Daoy (cell line): ENCODE measurements at places on chromosomes 16 and 17.

- peak; percentile 88 for DNase-seq
Measured at GRCh38 chr16:82653550-82654511, 27.1 kb downstream of the CDH13 start.

DNA sequence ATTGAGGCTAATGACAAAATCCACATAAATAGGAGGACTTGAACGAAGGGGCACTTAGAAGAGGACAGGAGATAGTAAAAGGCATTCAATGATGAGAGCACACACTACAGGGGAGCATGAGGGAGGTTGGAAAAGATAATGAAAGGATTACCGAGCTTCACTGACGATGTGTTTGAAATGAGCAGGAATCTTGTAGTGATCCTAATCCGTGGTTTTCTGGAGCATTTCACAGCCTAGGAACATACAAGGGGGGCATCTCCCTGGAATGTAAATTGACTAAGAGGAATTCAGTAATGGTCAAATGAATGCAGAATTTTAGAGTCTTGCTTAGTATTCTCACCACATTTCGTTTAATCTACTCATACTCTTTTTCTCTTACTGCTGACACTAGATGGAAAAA is 5.2 kb downstream of the ATMIN start:
- DNase-seq: no peak

DNA sequence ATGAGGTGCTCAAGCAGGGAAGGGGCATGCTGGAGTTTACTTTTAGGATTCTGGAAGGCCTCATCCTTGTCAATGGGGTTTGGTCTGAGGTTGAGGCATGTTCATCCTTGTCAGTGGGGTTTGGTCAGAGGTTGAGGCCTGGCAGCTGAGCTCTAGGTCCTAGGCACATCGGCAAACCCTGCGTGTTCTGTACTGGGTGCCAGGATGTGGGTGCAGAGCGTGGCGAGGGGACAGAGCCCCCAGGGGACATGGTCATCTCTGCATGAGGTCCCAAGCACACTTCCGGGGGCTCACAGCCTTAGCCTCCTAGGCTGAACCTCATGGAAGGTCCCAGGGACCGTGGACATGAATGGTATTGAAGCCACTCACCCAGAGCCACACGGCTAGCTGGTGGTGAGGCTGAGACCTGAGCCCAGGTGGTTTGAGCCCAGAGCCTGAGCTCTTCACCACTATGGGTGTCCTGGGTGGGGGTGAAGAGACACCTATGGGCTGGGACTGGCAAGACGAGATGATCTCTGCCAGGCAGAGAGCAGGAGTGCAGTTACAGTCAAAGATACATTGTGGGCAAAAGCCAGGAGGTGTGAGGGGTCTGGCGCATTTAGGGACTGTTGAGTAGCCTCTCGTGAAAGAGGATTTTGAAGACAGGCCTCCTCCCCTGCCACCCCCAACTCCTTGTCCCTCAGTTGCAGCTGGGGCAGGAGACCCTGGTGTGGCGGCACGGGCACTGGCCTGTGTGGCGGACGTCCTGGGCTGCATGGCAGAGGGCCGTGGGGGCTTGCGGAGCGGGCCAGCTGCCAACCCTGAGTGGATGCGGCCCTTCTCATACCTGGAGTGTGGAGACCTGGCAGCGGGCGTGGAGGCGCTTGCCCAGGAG is 19.3 kb downstream of the FCSK start:
- DNase-seq: no peak

GRCh38 chr16:78967948-78968347 is 632.6 kb downstream of the MAF start:
- no peak for DNase-seq

GRCh38 chr16:21205303-21205702 is 6.1 kb downstream of the ZP2 start:
- DNase-seq: no peak

DNA sequence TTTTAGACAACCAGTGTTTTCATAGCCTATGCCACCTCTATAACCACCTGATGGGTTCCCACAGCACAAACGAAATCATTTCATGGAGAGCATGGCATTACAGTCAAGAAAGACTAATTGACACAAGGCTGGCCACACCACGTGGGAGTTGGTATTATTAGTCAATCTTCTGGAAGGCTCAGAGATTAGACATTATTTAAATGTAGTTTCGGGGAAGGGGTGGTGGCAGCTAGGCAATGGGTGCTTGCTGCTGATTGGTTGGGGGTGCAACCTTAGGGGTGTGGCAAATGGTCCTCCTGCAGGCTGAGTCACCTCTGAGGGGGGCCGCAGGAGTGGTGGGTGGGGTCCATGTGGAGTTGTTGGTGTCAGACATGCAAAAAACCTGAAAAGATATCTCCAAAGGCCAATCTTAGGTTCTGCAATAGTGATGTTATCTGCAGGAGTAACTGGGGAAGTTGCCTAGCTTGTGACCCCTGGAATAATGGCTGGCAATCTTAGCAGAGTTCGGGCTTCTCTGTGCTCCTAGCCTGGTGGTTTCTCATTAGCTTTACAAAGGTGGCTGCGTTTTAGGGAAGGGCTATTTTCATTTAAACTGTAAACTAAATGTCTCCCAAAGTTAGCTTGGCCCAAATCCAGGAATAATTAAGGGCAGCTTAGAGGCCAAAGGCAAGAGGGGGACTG is 4.6 kb downstream of the TEN1 start:
- peak; percentile 88 for DNase-seq

- DNase-seq: no peak
Measured at GRCh38 chr16:88194397-88195268, 188.1 kb upstream of the ZNF469 start.

DNA sequence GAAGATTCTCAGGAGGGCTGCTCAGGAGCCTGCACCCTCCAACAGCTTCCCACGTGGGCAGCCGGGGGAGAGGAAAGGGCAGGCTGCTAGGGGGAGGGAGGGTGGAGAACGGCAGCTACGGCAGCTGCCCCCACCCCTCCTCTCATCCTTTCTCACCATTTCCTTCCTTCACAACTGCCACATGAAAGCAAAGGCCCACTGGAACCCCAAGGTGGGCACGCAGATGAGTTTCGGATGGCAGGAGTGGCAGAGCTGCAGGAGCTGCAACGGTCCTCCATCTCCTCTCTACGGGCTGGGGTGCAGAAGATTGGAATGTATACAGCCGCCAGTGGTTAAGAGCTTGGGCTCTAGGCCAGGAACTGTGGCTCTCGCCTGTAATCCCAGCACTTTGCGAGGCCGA is 77.7 kb downstream of the GAS7 start:
- DNase-seq: peak; percentile 46

DNA sequence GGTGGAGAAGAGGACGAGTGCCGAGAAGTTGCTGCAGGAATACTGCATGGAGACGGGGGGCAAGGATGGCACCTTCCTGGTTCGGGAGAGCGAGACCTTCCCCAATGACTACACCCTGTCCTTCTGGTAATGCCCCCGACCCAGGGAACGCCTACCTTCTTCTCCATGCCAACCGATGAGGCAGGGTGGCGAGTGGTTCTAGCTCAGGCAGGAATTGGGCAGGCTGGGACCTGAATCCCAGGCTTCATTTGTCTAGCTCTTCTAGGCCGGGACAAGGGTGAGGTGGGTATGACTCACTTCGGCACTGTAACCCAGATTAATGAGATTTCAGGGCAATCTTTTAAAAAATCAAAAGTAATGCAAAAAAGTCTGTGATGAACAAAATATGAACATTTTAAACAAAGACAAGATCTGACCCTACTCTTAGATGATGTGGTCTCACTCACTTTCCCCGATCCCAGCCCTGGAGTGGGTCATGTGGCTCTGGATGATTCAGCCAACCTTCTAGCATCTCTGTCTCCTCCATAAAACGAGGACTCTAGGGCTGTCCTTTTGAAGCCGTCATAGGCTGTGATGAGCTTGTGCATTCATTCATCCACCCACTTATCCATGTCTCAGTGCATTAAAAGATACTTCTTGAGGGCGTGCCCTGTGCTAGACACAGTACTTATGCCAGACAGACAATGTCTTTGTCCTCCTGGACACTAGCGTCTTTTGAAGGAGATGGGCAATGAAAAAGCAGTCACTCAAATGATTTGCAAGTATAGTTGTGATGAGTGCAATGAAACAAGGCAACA is 102.6 kb downstream of the SDR42E1 start:
- no peak for DNase-seq

- DNase-seq: no peak
Measured at GRCh38 chr17:82590881-82591539, 57.2 kb downstream of the WDR45B start.

DNA sequence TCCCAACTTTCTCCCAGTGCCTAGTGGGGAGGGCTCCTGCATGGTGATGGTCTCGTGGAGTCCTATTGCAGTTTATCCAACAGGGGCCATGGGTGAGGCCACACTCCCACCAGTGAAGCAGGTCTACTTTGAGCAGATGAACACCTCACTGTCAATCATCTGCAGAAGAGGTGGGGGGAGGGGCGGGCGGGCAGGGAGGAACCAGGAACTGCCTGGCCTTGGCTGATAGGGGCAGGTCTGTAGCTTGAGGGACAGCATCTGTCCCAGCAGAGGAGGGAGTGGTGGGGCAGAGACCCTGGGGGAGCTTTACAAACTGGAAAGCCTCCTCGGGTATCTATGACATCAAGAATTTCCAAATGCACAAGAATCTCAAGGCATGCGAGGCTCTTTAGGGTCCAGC is 58.7 kb upstream of the ZNF423 start:
- DNase-seq: no peak

GRCh38 chr16:16067127-16067526 is 117.7 kb downstream of the ABCC1 start:
- DNase-seq: no peak

- no peak for DNase-seq
Measured at GRCh38 chr17:67617304-67617899, 100.3 kb upstream of the NOL11 start.
